ENCODE measurements at places on chromosomes 6 and 20.

DNA sequence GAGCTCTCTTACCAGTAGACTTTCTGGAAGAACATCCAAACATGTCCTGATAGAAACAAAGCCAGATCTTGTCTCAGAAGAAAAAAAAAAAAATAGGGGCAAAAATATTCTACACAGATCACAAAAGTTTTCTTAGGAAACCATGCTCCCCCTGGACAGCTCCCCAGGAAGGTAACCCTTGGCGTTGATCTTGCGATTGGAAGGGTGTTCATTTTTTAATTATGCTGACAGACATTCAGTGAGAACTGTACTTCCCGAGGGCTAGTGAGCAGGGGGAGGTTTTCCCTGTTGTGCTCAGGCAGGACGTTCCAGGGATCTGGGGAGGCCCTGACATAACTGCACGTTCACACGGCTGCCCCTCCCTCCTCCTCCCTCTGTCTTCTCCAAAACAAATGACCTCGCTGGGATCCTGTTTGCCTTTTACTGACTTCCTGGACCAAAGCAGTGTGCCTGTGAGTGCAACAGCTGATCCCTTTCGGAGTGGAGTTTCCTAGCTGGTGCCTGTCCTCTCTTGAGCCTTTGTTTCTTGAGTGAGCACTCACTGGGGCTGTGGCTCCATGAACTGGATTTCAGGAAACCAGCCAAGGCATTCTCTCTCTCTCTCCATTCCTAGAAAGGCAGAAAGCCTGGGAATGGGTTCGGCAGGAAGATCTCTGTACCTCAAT lies 46.7 kb downstream of the MARCKS start:
- DNase-seq = no peak

DNA sequence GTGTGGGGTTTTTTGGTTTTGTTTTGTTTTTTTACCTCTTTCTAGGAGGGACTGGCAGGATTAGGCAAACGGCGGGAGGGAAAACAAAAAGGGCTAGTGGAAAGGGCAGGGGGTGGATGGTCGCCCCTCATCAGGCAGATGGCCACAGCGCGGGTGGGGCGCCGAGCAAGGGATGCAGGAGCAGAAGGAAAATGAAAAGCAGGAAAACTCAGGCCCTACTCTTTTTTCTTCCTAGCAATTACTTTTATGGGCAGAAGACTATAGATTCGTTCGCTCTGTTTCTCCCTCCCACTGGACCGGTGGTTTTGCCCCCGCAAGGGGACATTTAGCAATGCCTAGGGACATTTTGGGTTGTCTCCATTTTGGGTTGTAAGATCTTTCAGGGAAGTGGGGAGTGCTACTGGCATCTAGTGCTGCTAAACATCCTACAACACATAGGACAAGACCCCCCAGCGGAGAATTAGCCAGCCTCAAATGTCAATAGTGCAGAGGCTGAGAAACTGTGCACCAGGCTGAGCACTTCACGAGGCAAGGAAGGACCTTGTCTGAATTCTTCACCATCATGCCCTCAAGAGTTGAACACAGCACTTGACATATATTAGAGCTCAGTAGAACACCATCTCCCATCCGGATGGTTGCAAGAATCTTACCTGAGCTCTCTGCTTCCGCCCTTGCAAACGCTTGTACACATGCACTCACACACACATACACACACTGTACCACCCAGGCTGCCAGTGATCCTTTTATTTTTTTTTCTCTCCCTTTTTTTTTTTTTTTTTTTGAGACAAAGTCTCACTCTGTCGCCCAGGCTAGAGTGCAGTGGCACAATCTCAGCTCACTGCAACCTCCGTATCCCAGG lies 4.8 kb upstream of the ZMYND8 start:
- no peak for DNase-seq

DNA sequence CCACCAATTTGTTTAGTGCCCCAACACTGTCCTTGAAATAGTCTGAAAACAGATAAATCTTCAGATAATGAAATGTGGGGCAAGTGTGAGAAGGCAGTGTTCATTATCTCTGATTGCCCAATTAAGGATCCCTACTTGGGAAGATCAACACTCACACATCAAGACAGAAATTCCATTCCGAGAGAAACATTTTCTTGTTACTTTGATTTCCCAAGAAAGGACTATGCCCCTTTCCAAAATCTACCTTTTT lies 16.2 kb downstream of the HMGN4 start:
- no peak for DNase-seq

- DNase-seq = peak; percentile 1
Observed at GRCh38 chr6:159434410-159434809, 258.6 kb downstream of the SOD2 start.

GRCh38 chr20:60365064-60365666 lies 406.9 kb downstream of the CDH26 start:
- no peak for DNase-seq

GRCh38 chr6:71011871-71012371 lies 55.1 kb upstream of the B3GAT2 start:
- no peak for DNase-seq

DNA sequence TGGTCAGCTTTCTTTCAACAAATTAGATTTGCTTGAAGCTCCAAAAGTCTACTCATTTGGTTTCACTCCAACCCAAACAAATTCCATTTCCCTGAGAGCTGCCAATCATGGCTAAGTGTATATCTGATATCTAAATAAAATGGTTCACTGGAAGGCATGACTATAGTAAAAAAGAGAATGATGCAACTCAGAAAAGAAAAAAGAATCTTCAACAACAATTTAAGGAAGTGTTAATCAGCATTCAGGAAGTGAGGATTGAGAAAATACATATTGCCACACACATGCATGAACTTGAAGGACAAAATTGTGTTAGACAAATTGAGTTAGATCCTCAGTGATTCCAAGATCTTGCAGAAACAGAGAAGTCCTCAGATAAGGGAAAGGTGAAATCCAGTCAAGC lies 972.9 kb upstream of the FLRT3 start:
- DNase-seq = no peak

- no peak for DNase-seq
Observed at GRCh38 chr6:121999456-122000065, 399.9 kb upstream of the HSF2 start.

All from putamen (tissue), 1 donor.